ENCODE measurements at places on chromosomes 5 and 9. TPM values are rescaled to one million over a fixed set of nuclear protein-coding genes. Genes with fewer than 3 reads are reported as not detected.

The SLC45A2 gene
- total RNA-seq = not detected

The MYMK gene
- total RNA-seq = not detected

The RAB3C gene
- total RNA-seq = 27.7 TPM

The HAVCR2 gene
- not detected for total RNA-seq

The ABO gene
- total RNA-seq = not detected

The HRH2 gene
- total RNA-seq = not detected

The SLC31A1 gene
- total RNA-seq = 68.3 TPM

The SPINK13 gene
- 2.8 TPM for total RNA-seq

The ARID3C gene
- not detected for total RNA-seq

The TAF11L5 gene
- total RNA-seq = not detected

The PANK3 gene
- 59.7 TPM for total RNA-seq

The ENG gene
- 12.9 TPM for total RNA-seq

The IL13 gene
- total RNA-seq = not detected

The GPR151 gene
- total RNA-seq = not detected

The FGF18 gene
- total RNA-seq = not detected

The PCA3 gene
- not detected for total RNA-seq

The IFNA16 gene
- total RNA-seq = not detected
